ENCODE measurements at places on chromosomes 1 and 21.

- no peak for DNase-seq
These were observed 216.1 kb downstream of the RPS6KC1 start for GRCh38 chr1:213266983-213267772.

DNA sequence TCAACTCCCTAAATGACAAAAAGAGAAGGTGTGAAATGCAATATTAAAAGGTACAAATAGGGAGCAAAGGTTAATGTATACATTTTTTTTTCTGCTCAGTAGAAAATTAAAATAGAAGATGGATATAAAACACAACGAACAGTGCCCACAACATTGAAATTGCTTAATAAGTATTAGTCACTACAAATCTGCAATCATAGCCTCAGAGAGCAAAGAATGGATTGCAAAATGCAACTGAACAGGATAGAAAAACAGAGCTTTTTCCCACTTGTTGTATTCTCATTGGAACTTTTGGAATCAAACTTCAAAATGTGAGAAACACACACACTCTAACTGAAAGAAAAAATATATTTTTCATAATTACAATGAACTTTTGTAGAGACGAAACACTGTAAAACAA is 552.2 kb upstream of the NCAM2 start:
- no peak for DNase-seq

- no peak for DNase-seq
These were observed 323.4 kb downstream of the LTN1 start for GRCh38 chr21:28669321-28669720.

DNA sequence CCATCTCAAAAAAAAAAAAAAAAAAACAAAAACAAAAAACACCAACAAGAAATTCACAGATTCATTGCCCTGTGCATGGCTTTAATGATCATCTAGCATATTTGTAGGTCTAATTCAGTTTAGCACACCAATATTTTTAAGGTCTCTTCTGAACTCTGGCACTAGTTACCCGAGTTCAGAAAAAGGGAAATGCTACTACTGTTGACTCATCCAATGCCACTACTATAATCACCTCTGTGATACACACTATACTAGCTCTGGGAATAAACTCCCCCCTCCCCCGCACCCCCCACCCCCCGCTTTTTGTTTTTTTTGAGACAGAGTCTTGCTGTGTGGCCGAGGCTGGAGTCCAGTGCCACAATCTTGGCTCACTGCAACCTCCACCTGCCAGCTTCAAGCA is 55.6 kb downstream of the FBXO42 start:
- no peak for DNase-seq

- no peak for DNase-seq
These were observed 1.2 kb downstream of the HSPG2 start for GRCh38 chr1:21935891-21936365.

DNA sequence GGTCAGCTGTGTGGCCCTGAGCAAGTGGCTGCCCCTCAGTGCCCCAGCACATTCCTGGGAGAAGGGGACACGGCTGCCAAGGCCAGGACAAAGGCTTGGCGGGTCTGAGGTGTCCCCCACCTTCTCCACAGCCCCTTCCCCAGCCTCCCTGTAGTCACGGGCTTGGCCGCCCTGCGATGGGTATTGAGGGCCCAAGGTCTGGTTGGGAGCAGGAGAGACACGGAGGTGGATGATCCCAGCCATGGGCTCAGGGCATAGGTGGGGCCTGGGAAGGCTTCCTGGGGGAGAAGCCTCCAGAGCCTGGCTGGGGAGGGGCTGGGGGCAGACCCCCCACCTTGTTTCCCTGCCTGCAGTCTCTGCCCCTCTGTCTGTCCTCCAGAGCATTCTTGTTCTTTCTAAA is 27.0 kb downstream of the TTC39A start:
- no peak for DNase-seq

DNA sequence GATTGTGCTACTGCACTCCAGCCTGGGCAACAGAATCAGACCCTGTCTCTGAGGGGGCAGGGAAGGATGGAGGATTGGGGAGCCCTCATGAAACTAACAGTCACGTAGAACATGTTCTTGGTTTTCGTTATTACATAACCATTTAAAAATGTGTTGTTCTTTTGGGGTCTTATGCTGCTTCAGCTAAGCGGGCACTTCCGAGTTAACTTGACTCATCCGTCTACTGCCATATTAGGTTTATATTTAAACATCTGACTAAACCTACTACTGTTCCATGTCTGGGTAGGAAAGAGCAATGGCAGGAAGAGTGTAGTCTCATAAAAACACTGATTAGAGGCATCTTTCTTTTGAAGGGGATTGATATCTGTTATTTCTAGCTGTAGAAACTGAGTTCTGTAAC is 59.5 kb upstream of the BMP8A start:
- no peak for DNase-seq

DNA sequence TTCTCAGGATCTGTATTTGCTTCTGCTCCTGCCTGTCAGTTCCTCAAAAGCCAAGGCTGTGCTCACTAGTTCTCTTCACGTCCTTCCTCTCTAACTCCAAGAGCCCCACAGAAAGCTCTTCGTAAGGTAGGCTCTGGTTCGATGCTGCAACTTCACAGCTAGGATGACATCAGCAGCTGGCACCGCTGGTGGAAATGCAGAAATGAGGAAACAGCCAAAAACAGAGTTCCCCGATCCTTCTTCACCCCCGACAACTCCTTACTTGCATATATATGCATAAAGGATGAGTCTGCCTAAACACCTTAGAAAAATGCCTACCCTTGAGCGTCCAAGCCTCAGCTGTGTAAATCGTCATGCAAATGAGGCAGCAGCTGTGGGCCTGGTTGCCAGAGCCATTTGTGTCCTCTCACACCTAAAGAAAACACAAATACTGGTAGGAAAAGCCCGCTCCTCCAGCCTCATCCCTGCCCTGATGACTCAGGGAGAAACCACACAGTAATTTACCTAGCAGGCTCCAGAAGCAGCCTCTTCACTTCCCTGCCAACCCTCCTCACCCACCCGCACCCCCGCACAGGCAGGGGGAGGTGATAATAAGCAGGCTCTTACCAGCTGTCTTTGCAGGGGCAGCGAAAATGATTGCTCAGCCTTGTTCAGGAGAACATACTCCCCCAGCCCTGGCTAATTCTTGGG is 28.2 kb downstream of the BATF3 start:
- no peak for DNase-seq

Measured in kidney (tissue), 22 donors.